NCI-H2029 (cell line): ENCODE measurements at places on chromosomes 1 and 21.

- no peak for DNase-seq
Measured at GRCh38 chr21:42544544-42544943, 30.9 kb downstream of the SLC37A1 start.

- peak; percentile 13 for DNase-seq
Measured at GRCh38 chr21:46423546-46424038, 35.1 kb upstream of the DIP2A start.

GRCh38 chr21:26845066-26845758 is at the start of gene ADAMTS1:
Gene ADAMTS1, minus strand, starts transcription at chr21:26845409. Its CDS starts 455 bp downstream, at chr21:26844954.
- DNase-seq: no peak

DNA sequence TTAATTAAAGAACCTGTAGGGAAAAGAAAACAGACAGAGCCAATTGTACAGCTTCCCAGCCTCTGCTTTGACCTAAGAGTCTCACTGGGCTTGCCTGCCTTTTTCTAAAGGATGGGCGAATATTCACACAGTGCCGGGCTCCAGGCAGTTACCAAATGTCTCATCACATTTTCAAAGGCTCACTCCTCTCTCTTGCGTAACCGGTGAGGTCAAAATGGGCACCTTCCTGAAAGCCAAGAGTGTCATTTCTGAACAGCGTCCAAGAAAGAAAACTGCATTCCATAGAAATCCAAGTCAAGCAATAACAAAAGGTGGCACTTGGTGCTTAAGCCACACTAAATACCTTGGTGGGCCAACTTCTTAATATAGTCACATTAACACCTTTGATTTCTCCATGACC is 710 bp upstream of the PALMD start:
- DNase-seq: peak; percentile 33
